AG04450 (cell line): ENCODE measurements at places on chromosomes 5 and 9.

DNA sequence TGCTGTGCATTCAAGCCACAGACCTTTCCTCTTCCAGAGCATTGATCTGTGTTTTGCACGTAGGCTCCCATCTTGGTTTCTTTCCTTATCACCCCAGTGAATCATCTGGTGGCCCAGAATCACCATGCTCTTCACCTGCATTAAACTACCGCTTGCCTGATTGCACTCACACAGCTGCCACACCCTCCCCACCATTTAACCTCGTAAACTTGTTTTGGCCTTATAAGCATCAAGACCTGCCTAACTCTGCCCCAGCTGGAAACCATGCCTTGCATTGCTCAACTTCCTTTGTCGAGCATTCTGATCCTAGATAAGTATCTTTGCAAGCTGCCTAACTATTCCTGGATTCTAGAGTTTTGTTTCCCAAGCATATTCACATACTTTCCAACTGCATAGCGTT, 369.6 kb upstream of the SEMA6A start:
- DNase-seq: no peak

- DNase-seq: no peak
These were observed 25.6 kb downstream of the STC2 start for GRCh38 chr5:173302546-173303155.

DNA sequence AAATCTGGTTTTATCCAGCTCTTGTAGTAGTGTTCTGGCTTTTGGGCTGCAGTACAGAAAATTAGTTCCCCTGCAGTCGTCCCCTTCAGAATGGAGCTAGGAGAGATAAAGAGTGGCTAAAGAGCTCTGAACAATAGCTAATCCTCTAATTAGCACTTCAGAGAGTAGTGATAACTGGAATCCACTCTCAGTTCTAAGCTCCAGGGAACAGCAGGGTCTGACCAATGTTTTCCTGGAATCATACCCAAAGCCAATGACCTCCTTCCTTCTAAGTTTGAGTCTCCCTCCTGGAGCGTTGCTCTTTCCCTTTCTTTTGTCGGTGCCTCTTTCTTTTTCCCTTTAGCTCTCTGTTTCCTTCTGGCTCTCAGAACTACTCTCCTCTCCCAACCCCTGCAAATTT, 47.4 kb downstream of the MFAP3 start:
- no peak for DNase-seq

DNA sequence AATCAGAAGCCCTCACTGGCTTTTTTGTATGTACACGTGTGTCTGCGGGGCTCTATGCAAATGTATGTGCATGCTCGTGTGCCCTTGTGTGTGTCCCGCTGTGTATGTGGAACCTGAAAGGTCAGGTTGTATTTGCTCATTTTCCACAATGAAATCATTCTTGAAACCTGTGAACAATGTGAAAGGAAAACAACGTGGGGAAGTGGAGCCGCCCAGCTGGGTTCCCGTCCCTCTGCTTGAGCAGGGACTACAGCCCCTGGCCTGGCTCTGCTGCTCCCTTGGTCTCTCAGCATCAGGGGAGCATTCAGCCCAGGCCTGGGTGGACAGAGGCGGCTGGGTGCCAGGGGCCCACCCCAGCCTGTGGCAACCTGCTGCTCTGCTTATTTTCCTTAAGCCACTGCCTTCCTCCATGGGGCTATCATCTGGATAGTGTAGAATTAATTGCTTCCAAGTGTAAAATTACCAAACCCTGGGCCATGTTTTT, 3.0 kb downstream of the ECSCR start:
- DNase-seq: no peak
